Activated CD4-positive, CD25-positive, alpha-beta regulatory T cell treated with anti-CD3 and anti-CD28 coated beads, Interleukin-2, amount 50 U/mL, for 24 hours (primary cell): ENCODE measurements at places on chromosomes 11 and 22.

- no peak for ATAC-seq
These were observed 145.7 kb upstream of the TTC12 start for GRCh38 chr11:113168354-113169342.

- ATAC-seq: no peak
These were observed 118.4 kb downstream of the KIAA1671 start for GRCh38 chr22:25070956-25071355.

GRCh38 chr11:66228521-66228920 is 39.9 kb upstream of the RAB1B start:
- ATAC-seq: no peak

- no peak for ATAC-seq
These were observed 62.3 kb downstream of the BTG4 start for GRCh38 chr11:111449696-111450479.

DNA sequence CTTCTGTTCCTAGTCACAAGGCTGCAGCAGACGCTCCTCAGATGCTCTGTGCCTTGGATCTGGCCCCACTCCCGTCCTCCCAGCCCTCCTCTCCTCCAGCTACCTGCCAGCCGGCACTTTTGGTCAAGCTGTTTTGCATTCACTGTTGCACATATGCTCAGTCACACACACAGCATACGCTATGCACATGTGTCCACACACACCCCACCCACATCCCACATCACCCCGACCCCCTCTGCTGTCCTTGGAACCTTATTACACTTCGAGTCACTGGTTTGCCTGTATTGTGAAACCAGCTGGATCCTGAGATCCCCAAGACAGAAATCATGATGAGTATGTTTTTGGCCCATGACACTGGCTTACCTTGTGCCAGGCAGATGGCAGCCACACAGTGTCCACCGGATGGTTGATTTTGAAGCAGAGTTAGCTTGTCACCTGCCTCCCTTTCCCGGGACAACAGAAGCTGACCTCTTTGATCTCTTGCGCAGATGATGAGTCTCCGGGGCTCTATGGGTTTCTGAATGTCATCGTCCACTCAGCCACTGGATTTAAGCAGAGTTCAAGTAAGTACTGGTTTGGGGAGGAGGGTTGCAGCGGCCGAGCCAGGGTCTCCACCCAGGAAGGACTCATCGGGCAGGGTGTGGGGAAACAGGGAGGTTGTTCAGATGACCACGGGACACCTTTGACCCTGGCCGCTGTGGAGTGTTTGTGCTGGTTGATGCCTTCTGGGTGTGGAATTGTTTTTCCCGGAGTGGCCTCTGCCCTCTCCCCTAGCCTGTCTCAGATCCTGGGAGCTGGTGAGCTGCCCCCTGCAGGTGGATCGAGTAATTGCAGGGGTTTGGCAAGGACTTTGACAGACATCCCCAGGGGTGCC is 109.8 kb downstream of the BCR start:
- ATAC-seq: peak; percentile 25

DNA sequence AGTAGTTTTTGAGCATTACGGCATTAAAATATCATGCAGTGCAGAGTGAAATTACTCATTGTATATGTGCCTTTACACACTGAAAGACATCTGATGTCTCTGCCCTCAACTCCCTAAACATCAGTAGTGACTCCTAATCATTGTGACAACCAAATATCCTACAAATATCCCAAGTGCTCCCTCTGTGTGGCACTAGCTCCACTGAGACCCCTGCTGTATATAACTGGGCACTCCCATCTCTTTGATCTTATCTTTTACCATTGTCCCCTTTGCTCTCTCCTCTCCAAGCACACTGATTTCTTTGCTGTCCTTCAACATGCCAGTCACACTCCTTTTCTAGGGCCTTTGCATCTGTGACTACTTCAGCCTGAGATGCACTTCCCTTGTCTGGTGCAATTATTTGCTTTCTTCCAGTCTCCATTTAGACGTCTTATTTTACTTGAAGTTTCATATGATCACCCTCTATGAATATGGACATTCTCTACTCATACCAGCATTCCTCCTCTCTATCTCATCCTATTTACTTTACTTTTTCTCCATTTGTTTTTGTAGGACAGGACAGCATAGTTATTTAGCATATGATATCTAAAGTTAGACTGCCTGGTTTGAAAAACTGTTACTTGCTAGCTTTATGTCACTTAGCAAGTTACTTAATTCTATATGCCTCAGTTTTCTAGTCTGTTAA is 2.4 kb downstream of the SLC5A12 start:
- ATAC-seq: no peak

DNA sequence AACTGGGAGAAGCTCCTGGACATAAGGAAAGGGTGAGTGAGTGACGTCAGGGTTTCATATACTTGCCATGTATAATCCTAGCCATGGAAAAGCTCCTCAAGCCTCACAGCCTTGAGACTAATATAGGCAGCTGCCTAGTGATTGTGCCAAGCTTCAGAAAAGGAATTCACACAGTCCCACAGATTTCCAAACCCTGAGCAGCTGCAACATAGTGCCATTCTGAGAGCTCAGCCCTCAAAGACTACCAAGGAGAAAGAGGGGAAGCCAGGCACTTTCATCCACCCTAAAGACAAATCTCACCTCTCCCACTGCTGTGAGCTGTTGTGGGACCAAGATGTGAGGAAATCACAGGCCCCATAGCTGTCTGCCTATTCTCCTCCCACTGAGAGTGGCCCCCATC is 707.9 kb upstream of the ANO5 start:
- no peak for ATAC-seq

DNA sequence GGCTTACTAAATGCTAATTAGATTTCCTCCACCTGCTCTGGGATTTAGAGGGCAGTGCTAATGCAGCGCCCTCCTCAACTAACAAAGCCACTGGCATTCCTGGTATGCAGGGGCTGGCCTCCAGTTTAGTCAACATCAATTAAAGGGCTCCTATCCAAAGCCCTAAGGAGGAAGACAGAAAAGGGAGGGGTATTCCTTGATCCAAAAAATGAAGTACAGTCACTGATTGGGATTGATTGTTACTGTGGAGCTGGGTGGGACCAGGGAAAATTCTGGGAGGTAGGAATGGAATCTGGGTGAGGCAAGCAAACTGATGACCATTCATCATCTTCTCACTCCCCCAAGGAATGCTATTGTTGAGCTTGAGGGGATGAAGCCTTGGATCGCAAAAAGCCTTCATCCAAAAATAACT is 52.2 kb downstream of the GAB2 start:
- no peak for ATAC-seq

- peak; percentile 45 for ATAC-seq
These were observed 263.0 kb downstream of the OPCML start for GRCh38 chr11:133269267-133269666.
